NCI-H1417 treated with DMSO at 0.1 percent for 48 hours (cell line): ENCODE measurements at places on chromosomes 2 and 18.

- DNase-seq = no peak
These were observed 67.0 kb upstream of the TNFRSF11A start for GRCh38 chr18:62258093-62258492.

- no peak for DNase-seq
These were observed 23.6 kb downstream of the INPP5D start for GRCh38 chr2:233083782-233084181.

DNA sequence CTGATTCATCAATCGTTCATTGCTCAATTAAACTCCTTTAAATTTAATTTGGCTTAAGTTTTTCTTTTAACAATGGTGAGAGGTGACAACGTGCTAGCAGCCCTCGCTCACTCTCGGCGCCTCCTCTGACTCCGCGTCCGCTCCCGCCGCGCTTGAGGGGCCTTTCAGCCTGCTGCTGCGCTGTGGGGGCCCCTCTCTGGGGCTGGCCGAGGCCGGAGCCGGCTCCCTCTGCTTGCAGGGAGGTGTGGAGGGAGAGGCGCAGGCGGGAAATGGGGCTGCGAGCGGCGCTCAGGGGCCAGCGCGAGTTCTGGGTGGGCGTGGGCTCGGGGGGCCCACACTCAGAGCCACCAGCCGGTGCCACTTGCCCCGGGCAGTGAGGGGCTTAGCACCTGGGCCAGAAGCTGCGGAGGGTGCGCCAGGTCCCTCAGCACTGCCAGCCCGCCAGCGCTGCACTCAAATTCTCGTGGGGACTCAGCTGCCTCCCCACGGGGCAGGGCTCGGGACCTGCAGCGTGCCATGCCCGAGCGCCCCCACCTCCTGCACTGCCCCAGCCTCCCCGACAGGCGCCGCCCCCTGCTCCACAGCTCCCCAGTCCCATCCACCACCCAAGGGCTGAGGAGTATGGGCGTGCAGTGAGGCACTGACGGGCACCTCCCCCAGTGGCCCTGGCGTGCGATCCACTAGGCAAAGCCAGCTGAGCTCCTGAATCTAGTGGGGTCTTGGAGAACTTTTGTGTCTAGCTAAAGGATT lies 19.6 kb downstream of the ANKMY1 start:
- no peak for DNase-seq

DNA sequence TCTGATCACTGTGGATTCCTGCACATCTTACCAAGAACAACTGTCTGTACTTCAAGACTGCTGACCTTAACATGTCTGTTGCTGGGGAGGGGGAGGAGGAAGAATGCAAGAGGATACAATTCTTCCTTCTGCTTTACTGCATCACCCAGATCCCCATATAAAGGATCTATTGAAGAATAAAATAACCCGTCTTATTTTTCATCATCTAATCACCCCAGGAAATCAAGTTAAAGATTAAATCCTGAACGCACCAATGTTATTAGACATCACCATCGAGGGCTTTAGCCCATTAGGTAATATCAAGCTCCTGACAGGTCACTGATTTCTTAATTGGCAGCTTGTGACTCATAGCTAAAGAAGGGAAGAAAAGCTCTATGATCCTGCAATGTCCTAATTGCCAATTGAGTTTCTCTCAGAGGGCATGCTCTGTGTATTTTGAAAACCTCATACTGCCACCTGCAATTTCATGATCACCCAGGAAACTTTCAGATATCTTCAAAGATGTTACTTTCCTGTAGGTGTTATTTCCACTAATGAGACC lies 75.4 kb upstream of the KCNE4 start:
- no peak for DNase-seq

GRCh38 chr2:117771969-117772630 lies 42.4 kb upstream of the DDX18 start:
- DNase-seq = no peak

DNA sequence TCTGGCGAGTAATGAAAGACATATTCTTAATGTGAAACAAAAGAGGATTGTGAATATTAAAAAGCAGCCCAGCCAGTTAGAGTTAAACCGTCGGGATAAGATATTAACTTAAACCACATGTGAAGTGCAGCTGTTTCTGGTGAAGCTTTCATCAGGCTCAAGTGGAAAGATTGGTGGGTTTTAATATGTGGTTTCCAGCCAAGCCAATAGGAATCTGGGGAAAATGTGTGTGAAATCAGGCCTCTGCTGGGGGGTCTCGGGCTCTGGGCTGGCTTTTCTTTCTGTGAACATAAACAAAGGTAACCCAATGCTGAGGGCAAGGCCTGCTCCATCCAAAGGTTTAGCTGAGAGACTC lies 279.6 kb downstream of the SLC4A3 start:
- no peak for DNase-seq

- no peak for DNase-seq
These were observed 51.2 kb downstream of the MBD2 start for GRCh38 chr18:54173250-54173649.

GRCh38 chr2:189142893-189143759 lies 36.4 kb downstream of the COL5A2 start:
- no peak for DNase-seq

DNA sequence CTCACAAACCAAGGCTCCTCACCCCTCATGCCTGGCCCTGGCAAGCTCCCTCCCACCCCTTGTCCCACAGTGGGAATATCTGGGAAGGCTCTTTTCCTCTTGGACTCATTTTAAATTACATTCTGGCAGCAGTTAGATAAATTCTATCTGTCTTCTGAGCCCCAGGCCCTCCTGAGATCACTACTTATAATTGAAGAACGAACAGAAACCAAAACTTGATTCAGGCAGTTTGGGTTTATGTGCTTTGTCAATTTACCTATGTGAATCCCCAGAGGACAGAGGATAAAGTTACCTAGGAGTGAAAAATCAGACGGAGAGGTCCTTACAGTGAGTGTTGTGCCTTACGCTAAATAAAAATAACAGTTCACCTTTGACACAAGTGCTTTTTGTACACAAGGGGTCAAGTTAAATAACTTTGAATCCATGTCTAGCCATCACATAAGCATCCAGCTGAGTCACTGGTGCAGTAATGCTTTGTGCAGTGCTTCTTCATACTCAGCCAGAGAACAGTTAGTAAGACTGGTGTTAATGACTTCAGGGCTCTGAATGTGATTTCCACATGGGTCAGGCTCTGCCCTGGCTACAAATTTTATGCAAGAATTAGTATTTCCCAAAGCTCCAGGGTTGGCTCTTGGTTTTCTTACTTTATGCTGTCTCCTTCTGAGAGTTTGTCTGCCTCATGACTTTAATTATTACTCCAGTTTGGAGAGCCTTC lies 329.3 kb downstream of the INSIG2 start:
- DNase-seq = no peak

- DNase-seq = peak; percentile 94
These were observed 350.7 kb upstream of the SYT4 start for GRCh38 chr18:43627848-43628530.

- DNase-seq = no peak
These were observed 1.3 kb downstream of the SPIRE1 start for GRCh38 chr18:12656605-12656937.

DNA sequence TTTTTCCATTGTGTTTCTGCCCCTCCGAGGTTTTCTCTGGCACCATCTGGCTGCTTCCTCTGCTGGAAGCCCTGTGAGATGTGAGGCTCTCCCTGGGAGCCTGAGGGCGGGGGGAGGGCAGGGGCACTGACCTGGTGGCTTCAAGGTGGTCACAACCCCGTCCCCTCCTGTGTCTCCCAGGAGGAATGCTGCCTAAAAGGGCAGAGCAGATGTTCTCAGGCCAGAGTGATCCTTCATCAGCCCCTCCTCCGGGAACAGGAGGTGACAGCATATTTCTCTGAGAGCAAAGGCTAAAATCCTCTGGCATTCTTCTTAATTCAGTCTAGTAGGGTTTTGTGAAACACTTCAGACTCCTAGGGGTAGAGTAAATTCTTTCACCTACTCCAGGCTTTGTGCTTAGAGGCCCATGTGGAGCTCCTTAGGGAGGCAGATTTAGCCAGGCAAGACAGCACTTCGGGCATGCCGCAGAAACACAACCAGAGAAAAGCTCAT lies 18.3 kb upstream of the GREB1 start:
- DNase-seq = no peak

GRCh38 chr2:189862751-189863150 lies 78.5 kb downstream of the PMS1 start:
- no peak for DNase-seq

DNA sequence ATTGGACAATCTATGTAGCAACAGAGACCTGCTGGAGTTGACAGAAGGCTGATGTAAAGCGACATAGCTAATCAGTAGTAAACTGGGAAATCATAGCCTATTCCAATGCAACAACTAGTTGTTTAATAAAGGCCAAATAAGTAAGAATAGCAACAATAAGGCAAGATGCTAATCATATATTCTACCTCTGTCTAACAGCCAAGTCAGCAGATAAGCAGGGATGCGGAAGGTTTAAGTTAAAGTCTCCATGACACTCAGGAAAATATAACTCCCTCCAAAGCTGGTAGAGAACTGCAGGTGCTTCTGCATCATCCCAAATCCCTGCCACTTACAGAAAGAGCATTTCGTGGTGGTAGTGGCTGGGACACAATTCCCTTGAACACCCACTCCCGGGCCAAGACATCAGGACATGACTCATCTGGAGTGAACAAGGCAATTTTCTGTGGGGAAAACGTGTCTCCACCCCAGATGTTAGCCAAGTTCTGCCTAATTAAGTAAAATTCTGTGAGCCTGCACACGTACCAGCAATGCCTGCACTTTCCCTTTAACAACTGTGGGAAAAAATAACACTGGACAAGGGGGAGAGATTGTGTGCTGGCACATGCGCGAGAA lies 413.6 kb upstream of the ID2 start:
- no peak for DNase-seq

DNA sequence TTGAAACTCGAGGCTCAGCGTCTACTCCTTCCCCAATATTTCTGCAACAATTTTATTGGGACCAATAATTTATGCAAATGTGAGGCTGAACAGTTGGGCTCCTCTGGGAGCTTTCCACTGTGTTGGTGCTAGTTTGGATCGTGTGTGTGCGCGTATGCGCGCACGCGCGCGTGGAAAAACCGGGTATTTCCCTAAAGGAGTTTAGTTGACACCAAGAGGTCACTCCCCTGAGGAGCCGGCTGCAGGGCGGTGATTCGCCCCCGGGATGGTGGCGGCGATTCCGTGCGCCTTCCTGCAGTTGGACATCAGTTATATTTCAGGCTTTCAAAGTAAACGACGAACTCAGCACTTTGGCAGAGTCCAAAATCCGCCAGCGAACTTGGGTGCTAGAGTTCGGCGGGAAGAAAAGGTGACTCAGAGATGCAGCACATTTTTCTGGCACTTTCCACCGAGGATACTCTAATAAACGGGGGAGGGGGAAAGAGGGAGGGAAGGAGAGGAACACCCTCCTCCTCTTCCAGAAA lies 186.5 kb upstream of the FANCL start:
- no peak for DNase-seq

- no peak for DNase-seq
These were observed 779 bp downstream of the PTPRN start for GRCh38 chr2:219308142-219309101.

DNA sequence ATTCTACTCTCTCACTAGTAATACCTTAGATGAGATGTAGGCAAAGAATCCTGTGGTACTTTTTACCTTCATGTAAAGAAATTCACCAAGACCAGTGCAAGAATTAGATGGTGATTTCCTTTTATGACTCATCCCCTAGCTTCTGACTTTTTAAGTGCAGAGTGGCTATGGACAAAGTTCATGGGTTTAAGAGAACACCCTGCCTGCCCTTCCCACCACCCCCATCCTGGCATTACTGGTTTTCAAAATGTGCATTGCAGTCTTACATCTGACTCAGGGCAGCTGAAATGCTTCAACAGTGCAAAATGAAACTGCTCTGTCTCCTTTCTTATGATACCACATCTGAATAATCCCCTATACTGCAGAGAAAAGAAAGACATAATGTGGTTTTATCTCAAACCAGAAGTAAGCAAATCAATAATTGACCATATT lies 22.6 kb downstream of the MAIP1 start:
- no peak for DNase-seq

- DNase-seq = no peak
These were observed 75.5 kb upstream of the CABLES1 start for GRCh38 chr18:23059541-23060465.

DNA sequence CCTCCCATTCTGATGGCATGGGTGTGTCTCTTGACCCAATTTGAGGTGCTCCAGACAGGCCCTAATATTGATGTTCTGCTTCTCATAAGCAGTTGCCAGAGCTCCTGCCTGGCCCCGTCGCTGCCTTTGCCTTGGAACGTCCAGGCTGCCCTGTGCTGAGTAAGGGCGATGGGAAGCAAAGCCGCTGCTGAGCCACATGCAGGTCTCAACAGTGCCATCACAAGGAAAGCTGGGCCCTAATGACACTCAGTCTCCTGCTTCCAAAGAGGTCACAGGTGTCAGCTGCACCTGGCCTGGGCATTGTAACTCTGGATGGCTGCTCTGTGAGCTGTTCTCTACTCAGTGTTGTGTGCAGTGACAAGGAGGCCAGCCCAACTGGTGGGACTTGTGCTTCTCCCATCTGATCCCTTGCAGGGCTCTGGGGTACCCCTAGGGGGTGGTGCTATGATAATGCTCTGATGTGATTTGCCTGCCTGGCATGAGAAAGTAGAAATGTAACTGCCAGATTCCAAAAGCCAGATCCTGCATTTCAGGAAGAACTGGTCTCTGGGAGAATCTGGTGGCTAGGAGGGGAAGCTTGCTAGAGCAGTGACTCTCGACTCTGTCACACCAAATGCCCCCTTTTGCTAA lies 8.7 kb downstream of the TTC39C start:
- no peak for DNase-seq

DNA sequence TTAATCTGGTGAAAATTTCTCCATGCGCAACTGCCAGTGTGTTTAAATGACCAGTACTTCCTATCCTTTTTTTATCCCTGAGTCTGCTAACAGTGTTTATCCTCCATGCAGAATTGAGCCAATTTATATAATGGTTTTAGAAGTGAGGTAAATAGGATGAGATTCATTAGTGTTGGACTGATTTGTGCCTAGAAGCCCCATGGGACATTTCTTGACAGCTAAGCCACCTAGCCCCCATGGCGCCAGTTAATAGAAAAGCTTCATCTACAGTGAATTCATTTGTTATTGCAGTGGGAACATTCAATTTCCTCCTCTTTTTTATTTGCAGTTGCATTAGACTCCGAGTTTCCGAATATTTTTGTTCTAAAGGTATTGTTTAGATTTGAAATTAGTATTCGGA lies 175.6 kb downstream of the ARL6IP6 start:
- DNase-seq = no peak

DNA sequence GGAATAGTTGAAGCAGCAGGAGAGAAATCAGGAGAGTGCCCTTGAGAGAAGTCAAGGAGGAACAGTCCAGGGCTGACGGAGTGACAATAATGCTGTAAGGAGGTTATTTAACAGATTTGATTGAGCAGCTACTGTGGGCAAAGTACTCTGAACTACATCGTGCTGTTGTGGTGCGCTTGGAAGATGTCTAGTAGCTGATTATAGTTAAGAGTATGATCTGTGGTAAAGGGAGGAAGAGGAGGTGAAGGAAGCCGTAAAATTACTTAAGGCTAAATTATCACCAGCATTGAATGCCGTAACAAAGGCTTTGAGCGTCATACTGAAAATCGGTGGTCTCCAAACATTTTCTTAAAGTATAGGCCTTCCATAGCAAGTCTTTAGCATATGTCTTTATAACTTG lies 4.5 kb downstream of the PCBP1 start:
- no peak for DNase-seq

GRCh38 chr2:164739966-164740365 lies 101.7 kb downstream of the COBLL1 start:
- no peak for DNase-seq
